Bronchial smooth muscle cell (primary cell): ENCODE measurements at places on chromosomes 3 and 15. TPM values are rescaled to one million over a fixed set of nuclear protein-coding genes. Genes with fewer than 3 reads are reported as not detected.

Gene LTK
- total RNA-seq = 0.17 and 0.63 TPM in 2 replicates

Gene FBXO40
- not detected in 2 replicates for total RNA-seq

Gene IL17RB
- under 0.01 and 0.09 TPM in 2 replicates for total RNA-seq

Gene GASK1A
- 0.26 and 3.3 TPM in 2 replicates for total RNA-seq

Gene SLC51B
- total RNA-seq = 1.0 and 1.9 TPM in 2 replicates

Gene SCAANT1
- not detected in 2 replicates for total RNA-seq
